Eye (tissue), 1 donor: ENCODE measurements at places on chromosomes 7 and 10.

DNA sequence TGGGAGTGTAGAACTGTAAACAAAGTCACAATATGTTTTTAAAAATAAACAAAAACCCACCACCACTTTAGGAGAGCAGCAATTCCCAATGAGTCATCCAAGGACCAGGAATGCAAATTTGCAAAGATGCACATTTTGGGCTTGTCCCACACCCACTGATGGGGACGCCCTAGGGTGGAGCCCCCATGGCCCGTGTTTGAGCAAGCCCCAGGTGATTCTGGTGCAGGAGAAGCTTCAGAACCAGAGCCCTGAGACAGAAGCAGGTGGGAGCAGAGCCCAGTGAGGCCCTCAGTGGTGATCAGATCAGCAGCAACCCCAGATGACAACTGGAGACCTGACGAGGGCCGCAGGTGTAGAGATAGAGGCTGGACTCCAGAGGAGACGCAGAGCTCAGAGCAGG, 55.1 kb upstream of the PFKP start:
- DNase-seq, result no peak

DNA sequence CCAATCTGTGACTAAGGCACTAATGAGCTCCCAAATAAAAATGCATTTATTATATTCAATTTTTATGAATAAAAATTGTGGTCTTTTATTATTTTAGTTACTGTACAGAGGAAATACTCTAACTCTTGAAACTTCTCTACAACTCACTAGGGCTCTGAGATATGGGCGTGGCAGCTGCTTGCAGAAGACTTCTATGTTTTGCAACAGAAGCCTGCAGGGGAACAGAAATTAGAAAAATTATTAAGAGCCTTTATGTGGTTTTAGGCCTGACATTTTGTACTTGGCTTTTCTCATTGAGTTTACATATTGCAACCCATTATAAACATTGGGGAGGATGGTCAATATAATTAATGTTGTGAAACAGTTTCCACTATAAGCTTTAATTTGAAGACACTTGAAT, 581.4 kb downstream of the TNS3 start:
- DNase-seq, result no peak

GRCh38 chr10:60188548-60188947, 201.1 kb downstream of the ANK3 start:
- no peak for DNase-seq

GRCh38 chr10:71234004-71234894, 21.9 kb downstream of the UNC5B start:
- peak; percentile 39 for DNase-seq

GRCh38 chr10:121002586-121003205, 151.5 kb downstream of the WDR11 start:
- DNase-seq, result no peak

GRCh38 chr7:7977774-7978173, 9.2 kb downstream of the GLCCI1 start:
- no peak for DNase-seq

GRCh38 chr7:137592232-137592896, 248.8 kb upstream of the PTN start:
- DNase-seq, result peak; percentile 93

DNA sequence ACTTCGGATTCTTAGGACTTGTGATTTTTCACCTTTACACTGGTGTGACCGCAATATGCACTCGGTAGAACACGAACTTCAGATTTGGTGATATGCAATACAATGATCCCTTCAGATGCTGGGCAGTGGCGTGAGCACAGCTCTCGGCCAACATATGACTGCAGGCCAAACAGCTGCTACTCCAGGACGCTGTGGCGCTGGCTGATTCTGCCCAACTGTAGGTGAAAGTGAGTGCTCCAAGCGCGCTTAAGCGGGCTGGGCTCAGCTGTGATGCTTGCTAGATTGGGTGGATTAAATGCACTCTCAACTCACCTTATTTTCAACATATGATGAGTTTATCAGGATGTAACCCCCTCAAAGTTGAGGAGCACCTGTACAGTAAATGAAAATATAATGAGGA, 137.6 kb upstream of the RET start:
- peak; percentile 41 for DNase-seq

- no peak for DNase-seq
Observed at GRCh38 chr7:116884691-116885090, 22.3 kb downstream of the CAPZA2 start.

DNA sequence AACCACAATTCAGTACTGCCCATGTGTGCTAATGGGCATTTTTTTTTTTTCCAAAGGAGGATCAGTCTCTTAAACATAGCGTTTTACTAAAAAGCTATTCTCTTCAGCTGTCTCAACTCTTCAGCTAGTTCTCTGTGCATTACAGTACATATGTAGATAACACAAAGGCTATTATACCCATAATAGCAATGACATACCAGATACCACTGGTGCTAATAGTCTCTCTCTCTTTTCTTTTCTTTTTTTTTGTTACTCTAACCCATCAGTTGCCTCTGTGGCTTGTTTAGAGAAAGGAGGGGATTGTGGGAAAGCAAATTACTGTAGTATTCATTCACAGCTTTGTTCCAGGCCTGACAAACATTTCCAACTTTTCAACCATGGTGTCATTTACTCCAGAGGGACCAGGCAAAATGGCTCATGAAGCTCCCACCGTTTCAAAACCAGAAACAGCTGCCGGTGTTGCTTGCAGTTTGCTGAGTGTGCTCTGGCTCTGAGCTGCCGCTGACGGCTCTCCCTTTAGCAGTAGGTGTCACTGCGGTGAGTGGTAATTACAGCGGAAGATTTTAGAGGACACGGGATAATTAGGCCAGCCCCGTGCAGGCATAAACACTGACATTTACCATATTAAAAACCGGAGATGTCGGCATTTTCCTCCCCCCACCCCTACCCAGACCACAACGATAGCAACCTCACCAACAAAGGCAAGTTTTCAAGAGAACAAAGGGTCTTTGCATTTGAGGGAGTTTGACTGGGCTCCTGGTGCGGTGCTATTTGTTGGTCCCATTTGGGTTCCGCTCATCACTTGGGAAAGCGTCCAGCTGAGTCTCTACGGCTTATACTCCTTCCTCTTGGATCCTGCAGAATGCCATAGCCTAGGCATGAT, 1005.5 kb downstream of the KCNMA1 start:
- peak; percentile 62 for DNase-seq

GRCh38 chr7:29607889-29608288, 44.3 kb downstream of the PRR15 start:
- DNase-seq, result no peak

- DNase-seq, result peak; percentile 87
Observed at GRCh38 chr10:68156373-68157185, 47.3 kb downstream of the MYPN start.

GRCh38 chr10:958106-958505, 26.6 kb upstream of the LARP4B start:
- no peak for DNase-seq

DNA sequence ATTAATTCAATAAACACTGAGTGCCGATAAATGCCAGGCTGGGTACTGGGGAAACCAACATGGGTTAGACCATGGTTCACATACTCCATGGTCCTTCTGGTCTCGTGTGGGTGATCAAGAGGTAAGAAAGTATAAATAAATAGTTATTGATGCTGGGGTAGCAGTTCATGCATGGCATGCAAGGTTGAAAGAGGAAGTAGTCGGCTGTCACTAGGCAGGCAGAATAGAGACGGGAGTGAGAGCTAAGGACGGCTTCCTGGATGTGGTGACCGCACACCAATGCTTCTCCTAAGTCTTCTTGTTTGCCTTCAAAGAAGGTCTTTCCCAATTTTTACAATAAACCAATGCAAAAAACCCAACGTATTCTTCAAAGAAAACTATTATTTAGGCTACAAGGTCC, 208.6 kb downstream of the ADAM12 start:
- DNase-seq, result no peak

DNA sequence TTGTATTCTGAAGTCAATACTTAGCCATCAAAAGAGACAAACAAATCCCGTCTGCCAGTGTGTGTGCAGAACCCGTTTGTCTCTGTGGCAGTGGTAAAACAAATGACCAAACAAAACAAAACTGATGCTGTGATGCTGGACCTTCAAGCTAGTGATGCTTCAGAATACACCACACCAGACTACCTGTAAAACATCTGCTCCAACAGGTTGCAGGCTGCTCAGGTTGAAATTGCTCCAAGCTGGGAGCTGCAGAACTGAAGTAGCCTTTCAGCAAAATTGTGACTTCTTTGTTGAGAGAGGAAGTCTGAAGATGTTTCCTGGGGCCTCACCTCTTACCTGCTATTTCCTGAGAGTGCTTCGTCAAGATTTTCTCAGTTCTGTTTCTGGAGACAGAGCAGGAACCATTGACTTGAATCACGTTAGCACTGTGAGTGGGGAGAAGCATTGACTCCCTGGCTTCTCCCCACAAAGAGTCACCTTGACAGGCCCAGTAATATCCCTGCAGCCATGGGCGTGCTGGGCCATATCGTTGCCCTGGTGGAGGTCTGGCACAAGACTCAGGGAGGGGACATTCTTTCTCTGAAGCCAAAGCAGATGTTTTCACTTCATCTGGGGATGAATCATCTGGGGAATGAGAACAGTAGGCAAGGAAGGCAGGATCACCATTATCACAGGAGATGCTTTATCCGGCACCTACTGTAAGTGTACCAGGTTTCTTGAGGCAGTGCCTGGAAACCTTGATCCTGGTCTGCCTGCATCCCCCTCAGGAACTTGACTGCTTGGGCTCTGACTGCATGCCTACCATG, 80.2 kb downstream of the RBM20 start:
- DNase-seq, result no peak

GRCh38 chr7:27141923-27142579, 1.4 kb downstream of the HOXA5 start:
- peak; percentile 45 for DNase-seq

DNA sequence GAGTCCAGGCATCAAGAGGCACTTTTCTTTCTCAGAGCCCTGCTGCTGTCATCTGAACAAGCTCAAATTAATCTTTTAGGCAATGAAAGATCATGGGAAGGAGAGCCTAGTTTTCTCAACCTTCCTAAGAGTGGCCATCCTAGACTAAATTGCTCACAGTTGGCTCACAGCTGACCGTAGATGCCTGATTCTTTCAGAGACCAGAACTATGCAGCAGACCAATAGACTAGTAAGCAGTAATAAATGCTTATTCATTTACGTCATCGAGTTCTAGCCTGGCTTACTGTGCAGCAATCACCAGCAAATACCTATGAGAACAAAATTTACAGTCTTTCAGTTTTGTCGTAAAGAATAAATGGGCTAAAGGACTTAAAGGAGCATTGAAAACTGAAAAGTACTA, 602.9 kb upstream of the GHITM start:
- no peak for DNase-seq

DNA sequence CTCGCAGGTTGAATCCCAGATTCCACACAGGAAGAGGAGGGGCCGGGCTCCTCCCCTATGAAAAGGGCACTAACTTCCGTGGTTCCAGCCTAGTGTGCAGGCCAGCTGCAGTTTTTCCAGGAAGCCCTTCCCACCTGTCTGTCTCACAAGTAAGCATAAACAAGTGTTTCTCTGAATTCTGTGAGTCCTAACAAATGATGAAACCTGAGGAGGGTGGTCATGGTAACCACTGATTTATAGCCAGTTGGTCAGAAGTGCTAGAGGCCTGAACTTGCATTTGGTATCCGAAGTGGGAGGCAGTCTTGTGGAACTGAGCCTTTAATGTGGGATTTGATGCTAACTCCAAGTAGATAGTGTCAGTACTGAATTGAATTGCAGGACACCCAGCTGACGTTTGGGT, 54.7 kb upstream of the STEAP4 start:
- no peak for DNase-seq

GRCh38 chr10:92573091-92573797, 649 bp downstream of the IDE start:
- peak; percentile 74 for DNase-seq
